ENCODE measurements at places on chromosomes 3 and 15.

GRCh38 chr15:64425221-64425620 lies 35.2 kb upstream of the ZNF609 start:
- DNase-seq = no peak

GRCh38 chr3:104768886-104769285 lies 597.8 kb upstream of the ALCAM start:
- no peak for DNase-seq

DNA sequence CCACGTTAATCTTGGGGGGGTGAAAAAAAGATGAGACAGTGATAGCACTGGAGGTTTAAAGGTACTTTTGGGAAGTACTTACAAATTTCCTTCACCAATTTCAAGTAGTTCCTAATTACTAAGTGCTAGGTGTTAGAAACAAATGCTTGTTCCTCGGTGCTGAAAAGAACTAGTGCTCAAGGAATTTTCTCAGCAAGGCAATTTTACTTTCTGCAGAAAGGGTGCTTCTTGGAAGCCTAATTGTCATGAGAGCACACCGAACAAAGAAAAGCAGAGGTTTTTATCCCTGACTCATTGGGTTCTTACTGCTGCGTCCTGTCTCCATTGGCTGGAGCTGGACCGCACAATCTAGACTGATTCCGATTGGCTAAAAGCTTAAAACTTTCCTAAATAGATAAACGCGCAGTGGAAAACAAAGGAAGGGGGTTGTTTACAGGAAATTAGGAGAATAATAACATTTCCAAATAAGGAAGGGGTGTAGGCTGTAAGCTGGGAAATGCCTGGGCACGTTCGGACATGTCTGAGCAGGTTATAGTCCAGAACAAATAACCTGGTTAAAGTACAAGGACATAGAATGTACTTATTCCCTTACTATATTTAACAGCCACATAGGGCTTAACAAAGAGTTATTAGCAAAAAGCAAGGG lies 49.6 kb downstream of the CHD2 start:
- no peak for DNase-seq

- DNase-seq = no peak
These were observed 22.5 kb downstream of the CDCP1 start for GRCh38 chr3:45123581-45124269.

DNA sequence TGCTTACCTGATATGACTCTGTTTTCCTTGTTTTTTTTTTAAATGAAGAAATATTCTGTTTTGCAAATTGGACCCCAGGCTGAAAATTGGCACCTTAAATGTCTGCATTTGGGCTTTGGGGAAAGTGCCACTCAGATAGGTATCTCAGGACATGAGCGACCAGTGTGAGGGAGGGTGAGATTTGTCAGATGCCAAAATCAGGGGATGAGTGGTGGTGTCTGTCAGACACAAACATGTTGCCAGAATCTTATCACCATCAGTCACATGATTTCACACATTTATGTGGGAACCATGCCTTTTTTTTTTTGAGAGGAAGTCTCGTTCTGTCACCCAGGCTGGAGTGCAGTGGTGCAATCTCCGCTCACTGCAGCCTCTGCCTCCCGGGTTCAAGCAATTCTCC lies 75.6 kb upstream of the OSBPL11 start:
- DNase-seq = no peak

DNA sequence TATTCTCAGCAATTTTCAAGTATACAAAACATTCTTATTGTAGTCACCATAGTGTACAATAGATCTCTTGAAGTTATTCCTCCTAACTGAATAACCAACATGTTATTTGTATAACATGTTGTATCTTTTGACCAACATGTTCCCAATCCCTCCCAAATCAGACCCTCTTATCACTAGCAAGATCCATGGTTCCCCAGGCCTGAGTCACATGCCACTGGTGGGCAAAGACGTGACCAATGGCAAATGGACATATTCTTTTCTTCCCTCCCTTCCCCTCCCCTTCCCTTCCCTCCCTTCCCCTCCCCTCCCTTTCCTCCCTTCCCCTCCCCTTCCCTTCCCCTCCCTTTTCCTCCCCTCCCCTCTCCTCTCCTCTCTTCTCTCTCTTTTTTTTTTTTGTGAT lies 45.4 kb downstream of the AMOTL2 start:
- no peak for DNase-seq

- no peak for DNase-seq
These were observed 184.9 kb downstream of the ATG7 start for GRCh38 chr3:11457135-11457534.

- DNase-seq = no peak
These were observed 277.3 kb downstream of the UACA start for GRCh38 chr15:70486012-70486411.

DNA sequence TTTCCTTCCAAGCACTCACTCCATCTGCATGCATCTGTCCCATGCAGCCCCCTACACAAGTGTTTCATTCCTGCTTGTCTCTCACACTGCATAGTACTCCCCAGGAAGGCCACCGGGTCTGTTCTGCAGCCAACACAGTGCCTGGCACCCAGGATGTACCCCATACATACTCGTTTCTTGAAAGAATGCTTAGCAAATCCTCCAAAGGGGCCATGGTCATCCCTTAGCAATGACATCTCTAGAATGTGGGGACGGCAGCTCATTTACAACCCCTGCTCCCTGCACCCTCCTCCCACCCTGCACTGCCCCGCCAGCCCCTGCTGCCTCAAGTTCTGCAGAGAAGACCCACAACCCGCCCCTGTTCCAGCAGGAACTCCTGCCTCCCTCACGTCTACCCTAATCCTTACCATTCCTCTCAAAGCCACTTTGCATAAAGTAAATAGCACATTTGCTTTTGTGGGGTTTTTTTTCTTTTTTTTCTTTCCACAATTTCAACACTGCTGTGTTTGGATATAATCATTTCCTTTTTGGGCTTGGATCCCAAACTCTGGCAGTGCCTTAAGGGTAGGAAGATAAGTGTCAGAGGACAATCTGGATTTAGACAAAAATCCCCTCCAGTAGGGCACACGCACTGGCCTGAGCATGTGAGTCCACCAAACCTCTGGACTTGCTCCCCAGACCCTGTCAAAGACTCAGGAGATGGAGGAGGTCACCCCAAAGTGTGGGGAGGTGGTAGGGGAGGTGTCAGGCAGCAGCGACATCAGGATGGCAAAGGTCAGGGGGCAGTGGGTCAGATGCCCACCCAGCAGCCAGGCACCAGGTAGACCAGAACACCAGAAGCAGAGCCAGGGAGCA lies 68.4 kb downstream of the MEGF11 start:
- DNase-seq = no peak

- no peak for DNase-seq
These were observed 31.6 kb upstream of the CLASP2 start for GRCh38 chr3:33749546-33750210.

DNA sequence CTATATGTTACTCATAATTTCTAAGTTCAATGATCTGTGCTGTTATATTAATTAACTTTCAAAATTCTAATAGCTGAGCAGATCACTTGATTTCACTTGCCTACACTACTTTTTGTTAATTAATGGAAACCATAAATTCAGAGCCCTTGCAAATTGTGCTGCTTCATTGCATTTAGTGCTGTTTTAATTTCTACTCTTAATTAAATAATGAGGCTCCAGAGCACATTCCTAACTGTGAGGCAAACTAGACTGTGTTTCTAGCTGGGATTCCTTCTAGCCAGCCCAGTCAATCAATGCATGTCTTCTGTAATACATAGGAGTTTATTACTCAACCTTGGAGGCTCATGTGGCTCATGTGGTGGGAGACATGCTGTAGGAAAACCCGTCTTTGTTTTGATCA lies 301.1 kb upstream of the GOLIM4 start:
- DNase-seq = no peak

DNA sequence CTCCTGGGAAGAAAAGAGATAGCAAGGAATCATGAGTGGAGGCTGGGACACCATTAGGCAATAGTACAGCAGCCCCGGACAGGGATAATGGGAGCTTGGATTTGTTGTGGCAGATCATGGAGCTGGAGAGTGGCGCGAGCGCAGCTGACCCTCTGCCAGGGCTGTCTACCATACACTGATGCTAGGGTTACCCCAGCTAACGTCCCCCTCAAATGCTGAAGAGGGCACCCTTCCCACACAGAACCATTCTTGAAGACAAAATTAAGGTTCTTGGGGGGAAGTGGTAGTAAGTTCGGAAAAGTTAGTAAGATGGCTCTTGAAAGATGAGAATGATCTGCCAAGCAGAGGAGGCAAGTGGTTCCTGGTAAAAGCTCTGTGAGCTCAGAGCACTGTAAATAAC lies 61.1 kb downstream of the ST3GAL6 start:
- DNase-seq = no peak

GRCh38 chr3:70028361-70028760 lies 28.8 kb downstream of the SAMMSON start:
- DNase-seq = no peak

GRCh38 chr15:79035814-79036213 lies 54.8 kb downstream of the RASGRF1 start:
- no peak for DNase-seq

DNA sequence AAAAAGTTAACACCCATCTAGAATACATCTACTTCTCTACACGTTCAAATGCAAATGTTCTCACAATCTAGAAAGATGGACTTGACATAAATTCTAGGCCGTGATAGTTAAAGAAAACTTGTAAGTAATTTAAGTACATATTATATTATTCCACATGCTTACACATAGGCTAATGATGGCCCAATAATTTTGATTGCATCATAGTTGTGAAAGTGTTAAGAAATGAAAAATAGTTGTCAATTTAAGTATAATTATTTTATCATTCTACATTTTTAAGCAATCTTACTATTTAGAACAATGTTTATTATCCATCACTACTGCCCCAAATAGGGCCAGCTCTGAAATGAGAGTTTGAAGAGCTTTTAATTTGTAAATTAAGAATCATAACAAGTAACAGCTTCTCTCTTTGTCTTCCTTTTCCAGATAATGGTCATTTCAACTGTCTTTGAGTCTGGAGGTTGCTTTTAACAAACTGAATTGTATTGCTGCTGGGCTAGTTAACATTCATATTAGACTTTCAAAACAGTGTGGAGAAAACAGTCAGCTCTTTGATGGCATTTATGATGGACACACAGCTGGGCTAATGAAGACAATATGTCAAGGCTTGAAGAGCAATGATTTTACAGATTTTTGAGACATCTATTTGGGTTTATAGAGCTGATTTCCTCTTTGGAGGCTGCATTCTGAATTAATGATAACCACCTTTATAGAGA lies 246.1 kb upstream of the KCNH8 start:
- no peak for DNase-seq

- no peak for DNase-seq
These were observed 195.8 kb downstream of the ZMAT3 start for GRCh38 chr3:178875836-178876235.

- DNase-seq = no peak
These were observed 86.7 kb downstream of the RPLP1 start for GRCh38 chr15:69539345-69539744.

- DNase-seq = no peak
These were observed 440.8 kb downstream of the PYDC2 start for GRCh38 chr3:191901741-191902140.

DNA sequence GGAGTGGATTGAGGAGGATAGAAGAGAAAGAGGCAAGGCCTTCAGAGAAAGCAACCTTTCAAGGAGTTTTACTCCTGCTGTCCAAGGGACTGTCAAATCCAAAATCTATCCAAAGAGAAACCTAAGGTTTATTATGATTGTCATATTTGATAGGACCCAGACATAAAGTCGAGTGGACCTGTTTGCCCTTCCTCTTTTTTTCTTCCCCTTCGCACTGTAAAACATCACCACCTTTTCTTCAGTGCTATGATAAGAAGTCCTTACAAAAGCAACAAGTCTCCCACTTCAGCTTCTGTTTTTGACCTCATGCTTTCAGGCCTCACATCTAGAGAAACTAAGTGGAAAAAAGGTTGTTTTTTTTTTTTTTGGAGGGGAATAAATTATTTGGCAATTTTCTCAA lies 73.0 kb downstream of the TRPC1 start:
- DNase-seq = no peak

DNA sequence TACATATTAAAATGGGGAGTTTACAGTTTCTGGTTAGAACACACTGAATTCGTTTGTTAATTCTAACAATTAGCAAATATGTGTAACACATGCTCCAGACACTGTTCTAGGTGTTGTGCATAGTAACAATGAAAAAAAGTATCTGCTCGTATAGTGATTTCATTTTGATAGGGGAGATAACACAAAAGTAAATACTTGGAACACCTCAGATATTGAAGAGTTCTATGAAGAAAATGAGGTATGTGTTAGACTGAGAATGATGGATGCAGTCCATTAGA lies 6.8 kb upstream of the TMF1 start:
- no peak for DNase-seq

All from central memory CD4-positive, alpha-beta T cell (primary cell).